ENCODE measurements at places on chromosomes 11 and 22.

GRCh38 chr11:12757416-12757815, 83.2 kb downstream of the TEAD1 start:
- DNase-seq = no peak

DNA sequence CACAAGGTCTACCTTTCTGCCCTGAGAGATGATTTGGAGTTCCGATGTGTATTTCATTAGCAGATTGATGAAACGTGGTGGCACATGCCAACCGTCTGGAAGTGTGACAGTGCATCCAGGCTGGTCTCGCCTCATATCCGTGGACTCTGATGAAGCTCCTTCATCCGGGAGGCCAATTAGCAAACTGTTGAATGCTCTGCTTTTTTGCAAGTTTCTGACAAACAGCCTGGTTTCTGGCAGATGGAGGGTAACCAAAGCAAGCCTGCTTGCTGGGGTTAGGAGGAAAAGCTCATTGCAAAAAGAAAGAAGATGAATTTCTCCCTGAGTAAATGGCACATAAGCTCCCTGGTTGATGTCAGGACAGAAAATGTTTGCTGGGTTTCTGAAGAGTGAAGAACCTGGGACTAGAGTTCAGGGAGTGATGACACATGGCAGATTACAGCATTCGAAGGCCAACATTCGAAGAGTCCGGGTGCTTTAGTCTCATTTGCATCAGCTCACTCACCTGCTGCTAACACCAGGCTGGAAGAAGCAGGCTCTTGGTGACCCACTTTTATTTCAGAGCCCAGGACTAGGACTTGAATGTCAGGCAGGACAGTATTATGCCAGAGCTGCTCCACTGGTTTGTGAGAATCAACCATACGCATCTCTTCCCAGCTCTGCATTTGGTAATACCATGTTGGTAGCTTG, 135.9 kb upstream of the TTC12 start:
- no peak for DNase-seq

DNA sequence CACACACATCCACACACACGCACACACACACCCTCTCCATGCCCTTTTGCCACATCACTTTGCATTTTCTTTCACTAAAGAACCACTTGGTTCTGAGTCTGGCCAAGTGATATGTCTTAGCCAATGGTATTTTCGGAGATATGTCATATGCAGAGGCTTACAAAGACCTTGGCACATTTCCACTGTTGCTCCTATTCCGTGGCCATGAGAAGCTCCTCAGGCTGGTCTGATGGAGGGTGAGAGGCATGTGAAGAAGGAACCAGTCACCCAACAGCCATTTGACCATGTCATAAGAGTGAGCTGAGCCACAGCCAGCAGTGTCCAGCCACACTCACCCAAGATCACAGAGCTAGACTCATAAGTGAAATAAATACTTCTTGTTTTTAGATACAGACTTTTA, 212.6 kb upstream of the NAV2 start:
- DNase-seq = no peak

DNA sequence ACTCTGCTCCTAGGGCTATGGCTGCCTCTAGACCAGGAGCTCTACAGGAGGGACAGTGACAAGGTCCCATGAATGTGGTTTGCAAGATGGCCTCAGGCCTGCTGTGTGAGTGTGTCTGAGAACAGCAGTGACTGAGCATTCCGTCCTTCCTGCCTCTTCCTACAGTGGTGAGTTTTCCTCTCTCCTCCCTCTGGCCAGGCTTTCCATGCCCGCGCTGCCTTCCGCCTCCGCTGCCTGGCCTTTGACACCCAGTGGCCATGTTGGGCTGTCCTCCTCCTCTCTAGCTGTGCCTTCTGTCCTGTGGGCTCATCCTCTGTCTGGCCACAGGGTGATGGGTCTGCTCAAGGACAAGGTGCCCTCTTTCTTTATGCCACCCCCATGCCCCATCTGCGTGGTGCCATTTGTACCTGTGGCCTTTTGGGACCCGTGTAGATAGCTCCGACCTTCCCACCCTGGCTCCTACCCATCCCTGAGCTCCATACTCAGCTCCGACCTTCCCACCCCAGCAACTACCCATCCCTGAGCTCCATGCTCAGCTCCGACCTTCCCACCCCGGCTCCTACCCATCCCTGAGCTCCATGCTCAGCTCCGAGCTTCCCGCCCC, 970.4 kb downstream of the BRD1 start:
- DNase-seq = no peak

GRCh38 chr11:66082946-66083698, 13.1 kb downstream of the PACS1 start:
- no peak for DNase-seq

GRCh38 chr11:26827567-26828081, 105.8 kb upstream of the SLC5A12 start:
- no peak for DNase-seq

DNA sequence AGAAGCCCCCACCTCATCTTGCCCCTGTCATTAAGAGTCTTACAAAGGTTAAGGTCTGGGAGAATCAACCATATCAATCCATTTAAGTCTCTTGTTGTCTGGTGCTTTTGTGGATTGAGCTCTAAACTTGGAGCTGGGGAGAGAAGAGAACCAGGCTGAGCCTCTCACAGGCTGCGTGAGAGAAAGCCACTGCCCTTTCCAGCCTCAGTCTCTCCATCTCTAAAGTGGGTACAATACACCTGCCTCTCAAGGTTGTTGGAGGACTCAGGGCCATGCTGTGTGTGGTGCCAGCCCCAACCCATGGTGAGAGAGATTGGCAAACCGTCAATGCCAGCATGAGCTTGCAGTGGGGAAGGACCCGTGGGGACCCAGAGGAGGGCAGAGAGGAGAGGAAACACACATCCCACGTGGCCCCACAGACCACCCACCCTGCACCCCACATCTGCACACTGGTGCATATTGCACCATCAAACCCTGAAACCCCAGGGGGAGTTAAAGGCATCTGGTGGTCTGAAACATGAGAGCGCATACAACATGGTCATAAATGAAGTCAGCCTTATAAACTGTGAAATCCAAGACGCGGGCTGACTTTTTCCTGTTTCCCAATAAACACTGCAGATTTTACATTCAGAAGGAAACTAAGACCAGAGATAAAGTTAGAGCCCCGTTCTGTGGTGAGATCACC, 27.5 kb upstream of the FBLN1 start:
- DNase-seq = no peak

DNA sequence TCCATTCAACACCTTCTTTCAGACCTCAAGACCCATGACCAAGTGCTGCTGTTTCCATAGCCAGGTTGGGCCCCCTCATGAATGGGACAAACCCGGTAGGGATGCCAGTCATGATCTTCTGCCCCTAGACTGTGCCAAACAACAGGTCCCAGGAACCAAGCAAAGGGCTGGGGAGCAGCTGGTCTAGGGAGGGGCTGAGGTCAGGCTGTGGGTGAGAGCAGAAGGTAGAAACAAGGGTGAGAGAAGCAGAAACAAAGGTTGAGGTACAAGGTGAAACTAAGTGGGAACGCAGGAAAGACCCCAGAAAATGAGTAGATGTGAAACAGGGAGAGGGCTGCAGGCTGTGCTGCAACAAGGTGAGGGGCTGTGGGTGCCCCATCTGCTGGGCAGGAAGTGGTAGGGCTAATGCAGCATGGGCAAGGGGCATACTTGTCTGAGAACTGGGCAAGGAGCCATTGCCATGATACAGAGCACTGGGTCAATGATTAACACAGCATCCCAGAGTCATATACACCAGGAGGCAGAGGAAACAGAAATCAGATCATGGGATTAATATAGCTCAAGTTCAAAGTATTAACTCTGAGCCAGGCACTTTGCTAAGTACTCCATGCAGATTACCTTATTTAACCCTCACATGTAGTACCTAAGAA, 45.9 kb downstream of the SLC1A2 start:
- DNase-seq = no peak

DNA sequence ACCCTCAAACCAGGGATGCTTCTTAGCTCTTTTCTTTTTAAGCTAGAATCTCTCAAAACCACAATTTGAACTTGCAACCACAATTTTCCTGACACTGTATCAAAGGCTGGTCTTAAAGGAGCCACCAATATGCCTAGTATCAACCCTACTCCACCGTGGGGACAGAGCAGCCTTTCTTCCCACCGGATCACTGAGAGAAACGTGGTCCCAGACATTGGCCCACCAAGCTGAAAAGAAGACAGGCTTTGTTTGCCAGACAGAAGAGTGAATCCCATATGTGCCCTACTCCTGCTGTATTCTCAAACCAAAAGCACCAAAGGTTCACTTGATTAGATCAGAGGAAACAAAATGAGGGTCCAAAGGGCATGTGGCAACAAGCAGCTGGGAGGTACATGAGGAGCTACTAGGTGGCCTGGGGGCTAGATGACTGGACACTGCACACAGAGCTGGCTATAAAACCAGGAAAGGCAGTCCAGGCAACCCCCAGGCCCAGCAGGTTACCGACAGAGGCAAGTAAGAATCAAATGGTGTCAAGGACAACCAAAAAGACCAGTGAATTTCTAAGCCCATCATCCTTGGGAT, 3.6 kb upstream of the VWCE start:
- DNase-seq = no peak

DNA sequence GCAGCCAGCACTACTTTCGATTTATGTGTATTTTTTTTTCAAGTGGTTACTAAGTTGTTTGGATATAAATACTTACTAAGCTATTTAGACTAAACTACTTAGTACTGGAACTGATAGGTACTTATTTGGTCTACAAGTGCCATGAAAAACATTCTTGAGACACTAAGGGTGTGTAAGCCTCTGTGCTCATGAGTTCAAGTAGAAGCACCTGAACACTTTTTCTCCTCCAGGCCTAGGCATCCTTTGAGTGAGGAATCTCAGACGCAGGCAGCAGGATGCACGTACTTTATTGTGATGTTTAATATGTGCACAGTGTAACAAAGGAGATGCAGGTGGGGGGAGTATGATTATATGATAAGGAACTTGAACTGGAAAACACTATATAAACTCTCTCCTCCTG, 7.8 kb downstream of the TESMIN start:
- no peak for DNase-seq

- no peak for DNase-seq
These were observed 10.5 kb upstream of the CCND1 start for GRCh38 chr11:69630424-69630823.

DNA sequence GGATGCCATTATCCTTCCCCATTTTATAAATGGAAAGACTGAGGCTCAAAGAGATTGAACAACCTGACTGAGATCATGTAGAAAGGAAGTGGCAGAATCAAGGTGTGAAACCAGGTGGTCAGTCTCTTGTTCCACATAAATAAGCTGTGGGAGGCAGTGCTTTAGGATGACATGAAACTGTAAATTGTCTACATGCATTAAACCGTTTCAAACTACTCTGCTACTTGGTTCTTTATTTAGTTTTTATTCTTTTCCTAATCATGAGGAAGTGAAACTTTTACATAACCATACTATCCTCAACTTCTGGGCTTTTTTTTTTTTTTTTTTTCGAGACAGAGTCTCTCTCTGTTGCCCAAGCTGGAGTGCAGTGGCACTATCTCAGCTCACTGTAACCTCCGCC, 34.9 kb downstream of the CADM1 start:
- DNase-seq = no peak

GRCh38 chr11:33151399-33151798, 9.9 kb downstream of the CSTF3 start:
- DNase-seq = no peak

GRCh38 chr11:104623518-104623917, 274.7 kb downstream of the CASP12 start:
- no peak for DNase-seq

GRCh38 chr22:19958083-19959042, 16.7 kb upstream of the TXNRD2 start:
- no peak for DNase-seq

GRCh38 chr22:44347080-44347479, 34.3 kb upstream of the SHISAL1 start:
- DNase-seq = no peak

- DNase-seq = no peak
These were observed 682.8 kb upstream of the KIRREL3 start for GRCh38 chr11:127683321-127683720.

- DNase-seq = no peak
These were observed 277.7 kb downstream of the CADM1 start for GRCh38 chr11:115226556-115226955.

GRCh38 chr11:75565221-75565814, 3.3 kb downstream of the SERPINH1 start:
- DNase-seq = no peak

- DNase-seq = no peak
These were observed 23.2 kb downstream of the CAPN1 start for GRCh38 chr11:65204646-65205601.

GRCh38 chr22:44926124-44926475, 83.7 kb downstream of the PHF21B start:
- DNase-seq = no peak

DNA sequence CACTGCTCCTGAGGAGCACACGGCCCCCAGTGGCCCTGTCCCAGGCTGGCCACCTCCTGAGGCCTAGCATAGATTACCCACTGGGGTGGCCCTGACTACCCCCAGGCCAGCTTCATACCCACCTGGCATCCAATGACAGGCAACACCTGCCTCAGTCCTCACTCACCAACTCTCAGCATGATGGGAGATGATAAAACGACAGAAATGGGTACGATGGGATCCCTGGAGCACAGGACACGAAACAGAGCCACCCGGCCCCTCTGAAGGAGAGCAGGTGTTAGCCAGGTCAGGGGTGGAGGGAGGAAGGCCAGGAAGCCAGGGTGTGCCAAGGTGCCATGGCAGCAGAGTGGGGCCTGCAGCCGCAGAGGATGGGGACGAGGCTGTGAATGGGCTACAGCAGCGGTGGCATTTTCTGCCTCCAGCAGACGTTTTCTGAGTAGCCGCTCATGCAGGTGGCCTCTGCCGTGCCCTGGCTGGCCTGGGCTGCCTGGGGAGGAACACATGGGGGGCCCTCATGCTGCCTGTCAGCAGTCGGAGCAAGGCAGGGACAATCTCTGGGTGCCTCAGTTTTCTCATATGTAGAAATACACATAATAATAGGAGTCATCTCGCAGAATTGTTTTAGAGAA, 50.2 kb upstream of the FGF3 start:
- no peak for DNase-seq

- DNase-seq = no peak
These were observed 6.8 kb upstream of the WDR74 start for GRCh38 chr11:62846177-62846576.

DNA sequence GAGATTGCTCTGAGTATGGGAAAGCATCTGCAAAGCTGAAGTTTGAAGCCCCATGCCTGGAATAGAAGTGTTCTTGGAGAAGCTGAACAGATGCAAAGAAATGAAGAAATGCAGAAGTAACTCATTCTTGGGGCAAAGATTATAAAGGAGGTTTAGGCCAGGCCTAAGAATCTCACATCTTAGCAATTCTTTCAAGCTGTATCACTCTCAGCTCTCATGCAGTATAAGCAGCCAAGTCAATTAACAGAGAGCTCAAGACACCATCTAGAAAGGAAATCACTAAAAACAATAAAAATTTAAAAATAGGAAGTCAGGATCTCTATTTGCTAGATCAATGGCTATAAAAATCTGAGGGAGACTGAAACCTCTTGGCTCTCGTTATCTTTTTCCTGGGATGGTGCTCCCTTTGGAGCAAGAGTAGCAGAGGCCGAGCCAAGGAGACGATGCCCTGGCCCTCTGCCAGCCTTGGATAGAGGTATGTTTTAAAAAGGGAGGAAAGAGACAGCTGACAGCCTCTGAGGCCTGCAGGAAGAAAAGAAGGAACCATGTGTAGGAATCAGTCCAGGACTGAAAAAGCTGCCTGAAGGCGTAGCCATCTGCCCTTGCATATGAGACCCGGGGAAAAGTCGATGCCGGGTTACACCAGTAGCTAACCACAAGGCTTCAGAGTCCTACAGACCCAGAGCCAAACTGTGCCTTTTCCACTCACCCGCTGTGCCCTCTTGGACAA, 229.8 kb downstream of the BLID start:
- no peak for DNase-seq
